Lung microvascular endothelial cell (primary cell): ENCODE measurements at places on chromosomes 3 and 15. TPM values are rescaled to one million over a fixed set of nuclear protein-coding genes. Genes with fewer than 3 reads are reported as not detected.

The CNOT10 gene
- total RNA-seq = 18.7 and 26.2 TPM in 2 replicates

DNA sequence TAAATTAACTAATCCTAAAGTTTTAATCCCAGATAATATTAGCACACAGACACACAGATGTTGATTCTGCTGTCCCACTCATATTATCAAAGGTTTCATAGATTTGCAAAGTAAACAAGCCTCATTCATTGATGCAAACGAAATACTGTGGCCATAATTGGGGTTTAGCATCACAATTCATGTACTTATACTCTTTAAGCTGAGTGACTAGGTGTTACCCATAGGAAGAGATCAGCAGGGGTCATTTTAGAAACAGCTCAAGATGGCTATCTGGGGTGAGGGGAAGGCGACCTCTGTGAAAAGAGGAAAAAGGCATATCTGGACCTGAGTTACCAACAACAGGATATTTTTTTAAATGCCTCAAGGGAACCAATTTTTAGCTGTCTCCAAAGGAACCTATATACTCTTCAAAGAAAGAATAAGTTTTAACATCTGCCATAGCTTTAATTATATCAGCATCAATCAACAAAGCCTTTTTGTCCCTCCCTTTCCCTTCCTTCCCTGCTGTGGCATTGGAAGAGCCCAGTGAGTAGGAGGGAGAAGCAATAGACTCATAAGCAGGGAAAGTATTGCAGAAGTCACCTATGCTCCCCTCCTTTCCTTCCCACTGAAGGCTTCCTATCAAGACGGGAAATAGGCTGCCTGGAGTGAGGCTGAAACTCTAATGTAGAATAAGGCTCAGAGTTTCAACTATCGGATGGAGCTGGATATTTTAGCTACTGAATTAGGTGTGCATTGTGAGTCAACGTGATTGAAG is 553.4 kb downstream of the ZIC1 start:
- DNase-seq = no peak

DNA sequence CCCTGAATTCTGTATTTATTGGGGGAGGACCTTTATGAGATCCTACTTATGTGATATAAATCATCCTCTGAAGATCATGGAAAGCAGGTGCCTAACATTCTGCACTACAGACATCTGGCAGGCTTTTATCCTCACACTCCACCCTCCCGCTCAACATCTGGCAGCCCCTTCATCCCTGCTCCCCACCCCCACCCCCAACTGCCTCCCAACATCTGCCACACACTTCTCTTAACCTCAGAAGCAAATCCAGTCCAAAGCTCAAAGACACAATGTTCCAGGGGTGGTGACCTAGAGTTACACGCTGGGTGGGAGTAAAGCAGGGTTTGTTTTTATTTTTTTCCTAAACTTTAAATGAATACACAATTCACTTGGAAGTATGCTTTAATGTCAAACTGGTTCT is 184.5 kb upstream of the ATP11B start:
- DNase-seq = no peak

GRCh38 chr3:25151903-25152295 is 276.2 kb upstream of the RARB start:
- no peak for DNase-seq

GRCh38 chr3:194941956-194942511 is 256.4 kb downstream of the FAM43A start:
- no peak for DNase-seq

The SLC6A1 gene
- under 0.01 TPM in 1 of 2 replicates, not detected in the other for total RNA-seq
